Subcutaneous preadipocyte (primary cell): ENCODE measurements at places on chromosomes 1 and 21. TPM values are rescaled to one million over a fixed set of nuclear protein-coding genes. Genes with fewer than 3 reads are reported as not detected.

The SLC45A1 gene
- 2.5 and 3.3 TPM in 2 replicates for total RNA-seq

The THEMIS2 gene
- total RNA-seq: 10.3 and 13.9 TPM in 2 replicates

The AUNIP gene
- 2.6 and 5.3 TPM in 2 replicates for total RNA-seq

The ACTA1 gene
- under 0.01 TPM in 1 of 2 replicates, not detected in the other for total RNA-seq

The APOBEC4 gene
- not detected in 2 replicates for total RNA-seq

The AKNAD1 gene
- 0.73 and 1.2 TPM in 2 replicates for total RNA-seq

The HRNR gene
- not detected in 2 replicates for total RNA-seq

The LCE2C gene
- not detected in 2 replicates for total RNA-seq

The LEPR gene
- 6.1 and 12.5 TPM in 2 replicates for total RNA-seq

The INTS3 gene
- total RNA-seq: 40.4 and 53.8 TPM in 2 replicates

The HIVEP3 gene
- 0.37 and 0.78 TPM in 2 replicates for total RNA-seq

The IGSF5 gene
- not detected in 2 replicates for total RNA-seq

The MAP7D1 gene
- 99.9 and 136 TPM in 2 replicates for total RNA-seq

The OR2T5 gene
- not detected in 2 replicates for total RNA-seq

The PDC gene
- 0.20 TPM in 1 of 2 replicates, not detected in the other for total RNA-seq

The ALPL gene
- total RNA-seq: 7.3 TPM in 1 of 2 replicates, not detected in the other

The ERICH3 gene
- not detected in 2 replicates for total RNA-seq

The GLRX2 gene
- total RNA-seq: 6.2 and 7.0 TPM in 2 replicates

The TSPAN1 gene
- total RNA-seq: 0.20 TPM in 1 of 2 replicates, not detected in the other

The REG4 gene
- total RNA-seq: not detected in 2 replicates

The ANKRD34A gene
- 1.1 and 2.0 TPM in 2 replicates for total RNA-seq

The ATP6V1G3 gene
- total RNA-seq: not detected in 2 replicates

The NTNG1 gene
- 11.4 and 12.7 TPM in 2 replicates for total RNA-seq

The ADAMTS1 gene
- total RNA-seq: 96.3 and 97.4 TPM in 2 replicates

The CASZ1 gene
- total RNA-seq: under 0.01 TPM in 1 of 2 replicates, not detected in the other

The LDLRAD1 gene
- total RNA-seq: not detected in 2 replicates

The MAN1A2 gene
- total RNA-seq: 34.9 and 50.2 TPM in 2 replicates

The PDPN gene
- 0.59 and 3.7 TPM in 2 replicates for total RNA-seq

The CCDC185 gene
- not detected in 2 replicates for total RNA-seq

The NCF2 gene
- total RNA-seq: not detected in 2 replicates

The AZIN2 gene
- total RNA-seq: 6.3 and 10.3 TPM in 2 replicates

The GCSAML gene
- total RNA-seq: not detected in 2 replicates

The CACNA1S gene
- total RNA-seq: not detected in 2 replicates

The CCDC27 gene
- not detected in 2 replicates for total RNA-seq
